Stimulated activated CD4-positive, alpha-beta T cell treated with anti-CD3 and anti-CD28 coated beads, TNF-alpha, amount 100 ng/mL, for 24 hours (primary cell): ENCODE measurements at places on chromosomes 7 and 10.

DNA sequence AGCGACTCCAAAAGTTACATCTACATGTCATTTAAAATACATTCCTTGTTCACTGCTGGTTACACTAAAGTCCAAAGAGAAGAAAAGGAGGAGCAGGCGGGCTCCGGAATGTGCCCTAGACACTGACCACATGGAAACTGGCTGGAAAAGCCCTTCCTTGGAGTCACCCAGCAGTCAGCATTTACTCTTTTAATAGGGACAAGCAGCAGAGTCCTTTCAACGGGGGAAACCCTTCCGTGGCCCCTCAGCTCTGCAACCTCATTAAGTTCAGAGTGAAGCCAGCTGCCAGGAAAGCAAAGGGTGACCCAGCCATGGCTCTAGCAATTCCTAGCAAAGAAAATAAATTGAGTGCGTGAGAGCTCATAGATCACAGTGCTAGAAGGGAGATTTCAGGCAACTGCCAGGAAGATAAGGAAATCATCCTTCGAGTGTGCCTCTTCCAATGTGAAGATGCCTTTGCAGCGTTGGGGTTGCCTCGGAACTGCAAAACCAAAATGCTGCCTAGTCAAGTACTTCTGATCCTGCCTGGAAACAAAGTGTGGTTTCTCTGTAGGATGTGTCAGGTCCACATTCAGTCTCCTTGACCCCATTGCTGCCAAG lies 101.6 kb downstream of the SORBS1 start:
- DNase-seq: no peak

DNA sequence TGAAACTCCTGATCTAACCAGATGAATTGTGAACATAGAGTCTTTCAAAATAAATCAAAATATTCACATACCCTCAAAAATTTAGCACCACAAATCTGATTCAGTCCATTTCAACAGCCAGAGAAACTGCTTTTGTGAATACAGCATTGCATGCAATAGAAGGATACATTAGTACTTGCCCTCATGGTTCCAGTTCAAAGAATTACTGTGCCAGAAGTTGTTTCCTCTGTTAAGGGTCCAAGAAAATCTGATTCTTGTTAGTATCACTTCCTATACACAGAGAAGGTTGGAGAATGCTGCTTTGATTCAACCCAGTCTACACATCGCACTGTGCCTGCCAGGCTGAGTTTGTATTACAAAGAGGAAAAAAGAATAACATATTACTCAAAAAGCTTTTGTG lies 115.6 kb downstream of the TFEC start:
- no peak for DNase-seq

DNA sequence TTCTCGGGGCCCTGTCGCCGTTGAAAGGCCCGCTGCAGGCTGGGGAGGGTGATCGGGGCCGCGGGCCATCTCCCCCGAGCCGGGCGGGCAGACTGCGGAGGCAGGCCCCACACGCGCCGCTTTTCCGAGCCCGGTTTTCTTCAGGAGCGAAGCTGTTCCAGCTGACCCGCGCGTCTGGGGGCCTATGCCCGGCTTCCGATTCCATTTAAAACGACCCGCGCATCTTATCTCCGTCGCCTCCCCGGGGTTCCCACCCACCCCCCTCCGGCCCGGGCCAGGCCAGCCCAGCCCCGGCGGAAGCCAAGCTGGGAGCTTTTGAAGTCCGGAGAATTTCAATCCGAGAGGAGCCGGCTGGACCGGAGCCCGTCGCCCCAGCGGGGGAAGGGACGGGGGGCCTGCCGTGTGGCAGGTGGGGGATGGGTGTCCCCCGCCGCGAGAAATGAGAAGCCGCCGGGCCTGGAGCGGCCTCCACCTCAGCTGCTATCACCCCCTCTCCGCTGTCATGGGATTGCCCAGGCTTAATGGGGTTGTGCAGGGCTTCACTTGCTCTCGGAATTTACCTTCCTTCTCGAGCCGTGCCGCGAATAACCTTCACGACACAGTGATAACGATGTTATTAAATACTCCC lies 3.1 kb upstream of the EVX1 start:
- DNase-seq: no peak

DNA sequence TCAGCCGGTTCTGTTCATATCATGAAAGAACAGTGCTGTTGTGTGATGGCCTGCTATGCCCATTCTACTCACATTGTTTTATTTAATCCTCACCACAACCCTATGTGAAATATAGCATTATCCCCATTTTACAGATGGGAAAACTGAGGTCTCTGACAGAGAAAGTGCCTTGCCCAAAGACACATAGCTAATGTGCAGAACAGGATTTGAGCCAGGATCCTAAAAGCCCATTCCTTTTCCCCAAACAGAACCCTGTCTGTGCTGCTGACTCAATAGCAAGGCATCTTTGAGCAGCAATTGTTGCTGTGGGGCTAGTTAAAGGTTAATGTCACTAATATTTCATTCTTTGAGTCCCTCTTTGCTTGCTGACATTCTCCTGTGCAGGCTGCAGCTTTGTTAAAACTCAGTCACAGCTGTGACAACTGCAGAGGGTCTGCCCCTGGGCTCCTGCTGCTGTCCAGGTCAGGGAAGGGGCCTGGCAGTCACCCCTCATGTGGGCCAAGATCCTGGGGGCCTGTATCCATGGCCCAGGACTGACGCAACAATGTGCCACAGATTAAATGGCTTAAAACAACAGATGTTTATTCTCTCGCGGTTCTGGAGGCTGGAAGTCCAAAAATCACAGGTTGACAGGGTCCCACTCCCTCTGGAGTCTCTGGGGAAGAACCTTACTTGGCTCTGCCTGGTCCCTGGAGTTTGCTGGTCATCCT lies 40.4 kb downstream of the AFAP1L2 start:
- no peak for DNase-seq

- no peak for DNase-seq
Observed at GRCh38 chr10:32372000-32372875, 25.3 kb upstream of the EPC1 start.

GRCh38 chr7:37908221-37908788 lies 8.3 kb downstream of the SFRP4 start:
- DNase-seq: no peak

DNA sequence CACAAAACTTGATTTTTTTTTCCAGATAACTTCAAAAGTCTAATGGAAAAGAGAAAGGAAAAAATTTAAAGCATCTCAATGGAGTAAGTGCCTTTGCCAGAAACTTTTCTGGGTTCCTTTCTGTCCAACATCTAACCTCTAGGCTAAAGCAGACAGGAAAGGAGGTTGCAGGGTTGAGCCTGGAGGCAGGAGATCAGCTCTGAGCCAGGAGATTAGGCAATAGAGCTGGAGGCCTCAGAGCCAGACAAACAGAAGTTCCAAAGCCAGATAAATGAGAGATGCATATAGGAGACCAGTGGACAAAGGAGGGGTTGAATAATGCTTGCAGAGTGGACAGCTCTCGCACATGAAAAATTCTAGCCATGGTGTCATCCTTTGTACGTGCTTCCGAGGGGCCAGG lies 42.9 kb downstream of the CHN2 start:
- no peak for DNase-seq

DNA sequence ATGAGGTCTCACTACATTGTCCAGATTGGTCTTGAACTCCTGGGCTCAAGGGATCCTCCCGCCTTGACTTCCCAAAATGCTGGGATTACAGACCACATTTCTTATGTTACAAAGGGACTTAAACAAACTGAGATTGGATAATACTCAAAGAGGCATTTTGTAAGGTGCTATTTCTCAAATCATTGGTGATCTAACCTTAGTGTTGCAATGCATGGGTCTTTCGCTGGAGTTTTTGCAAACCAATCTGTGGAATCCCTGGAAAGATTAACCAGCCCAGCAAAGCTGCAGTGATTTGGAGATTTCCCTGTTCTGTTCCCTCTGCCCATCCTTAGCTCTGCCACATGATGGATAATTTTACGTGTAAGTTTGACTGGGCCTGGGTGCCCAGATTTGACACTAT lies 20.4 kb upstream of the ECHDC3 start:
- DNase-seq: no peak

DNA sequence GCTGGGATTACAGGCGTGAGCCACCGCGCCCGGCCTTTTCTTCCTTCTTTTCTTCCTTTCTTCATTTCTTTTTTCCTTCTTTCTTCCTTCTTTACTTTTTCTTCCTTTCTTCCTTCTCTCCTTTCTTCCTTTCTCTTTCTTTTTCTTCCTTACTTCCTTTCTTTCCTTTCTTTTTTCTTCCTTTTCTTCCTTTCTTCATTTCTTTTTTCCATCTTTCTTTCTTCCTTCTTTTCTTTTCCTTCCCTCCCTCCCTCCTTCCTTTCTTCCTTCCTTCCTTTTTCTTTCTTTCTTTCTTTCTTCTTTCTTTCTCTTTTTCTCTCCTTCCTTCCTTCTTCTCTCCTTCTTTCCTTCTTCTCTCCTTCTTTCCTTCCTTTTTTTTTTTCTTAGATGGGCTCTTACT lies 47.0 kb upstream of the CUX1 start:
- DNase-seq: no peak

- no peak for DNase-seq
Observed at GRCh38 chr10:74755273-74755672, 71.1 kb upstream of the KAT6B start.

- DNase-seq: no peak
Observed at GRCh38 chr7:54811846-54812254, 52.8 kb upstream of the SEC61G start.

DNA sequence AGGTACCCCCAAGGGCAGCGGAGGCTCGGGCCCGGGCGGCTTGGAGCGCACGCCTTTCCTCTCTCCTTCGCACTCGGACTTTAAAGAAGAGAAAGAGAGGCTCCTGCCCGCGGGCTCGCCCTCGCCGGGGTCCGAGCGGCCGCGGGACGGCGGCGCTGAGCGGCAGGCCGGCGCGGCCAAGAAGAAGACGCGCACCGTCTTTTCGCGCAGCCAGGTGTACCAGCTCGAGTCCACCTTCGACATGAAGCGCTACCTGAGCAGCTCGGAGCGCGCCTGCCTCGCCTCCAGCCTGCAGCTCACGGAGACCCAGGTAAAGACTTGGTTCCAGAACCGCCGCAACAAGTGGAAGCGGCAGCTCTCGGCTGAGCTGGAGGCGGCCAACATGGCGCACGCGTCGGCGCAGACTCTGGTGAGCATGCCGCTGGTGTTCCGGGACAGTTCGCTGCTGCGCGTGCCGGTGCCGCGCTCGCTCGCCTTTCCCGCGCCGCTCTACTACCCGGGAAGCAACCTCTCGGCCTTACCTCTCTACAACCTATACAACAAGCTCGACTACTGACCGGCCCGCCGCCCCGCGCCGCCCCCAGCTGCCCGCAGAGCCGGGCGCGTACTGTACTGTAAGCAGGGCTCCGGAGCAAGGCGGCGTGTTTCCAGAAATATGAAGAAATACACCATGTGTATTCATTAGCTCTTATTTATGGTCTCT lies 1.8 kb downstream of the HMX2 start:
- no peak for DNase-seq

GRCh38 chr7:118657391-118658005 lies 433.0 kb downstream of the ANKRD7 start:
- no peak for DNase-seq

DNA sequence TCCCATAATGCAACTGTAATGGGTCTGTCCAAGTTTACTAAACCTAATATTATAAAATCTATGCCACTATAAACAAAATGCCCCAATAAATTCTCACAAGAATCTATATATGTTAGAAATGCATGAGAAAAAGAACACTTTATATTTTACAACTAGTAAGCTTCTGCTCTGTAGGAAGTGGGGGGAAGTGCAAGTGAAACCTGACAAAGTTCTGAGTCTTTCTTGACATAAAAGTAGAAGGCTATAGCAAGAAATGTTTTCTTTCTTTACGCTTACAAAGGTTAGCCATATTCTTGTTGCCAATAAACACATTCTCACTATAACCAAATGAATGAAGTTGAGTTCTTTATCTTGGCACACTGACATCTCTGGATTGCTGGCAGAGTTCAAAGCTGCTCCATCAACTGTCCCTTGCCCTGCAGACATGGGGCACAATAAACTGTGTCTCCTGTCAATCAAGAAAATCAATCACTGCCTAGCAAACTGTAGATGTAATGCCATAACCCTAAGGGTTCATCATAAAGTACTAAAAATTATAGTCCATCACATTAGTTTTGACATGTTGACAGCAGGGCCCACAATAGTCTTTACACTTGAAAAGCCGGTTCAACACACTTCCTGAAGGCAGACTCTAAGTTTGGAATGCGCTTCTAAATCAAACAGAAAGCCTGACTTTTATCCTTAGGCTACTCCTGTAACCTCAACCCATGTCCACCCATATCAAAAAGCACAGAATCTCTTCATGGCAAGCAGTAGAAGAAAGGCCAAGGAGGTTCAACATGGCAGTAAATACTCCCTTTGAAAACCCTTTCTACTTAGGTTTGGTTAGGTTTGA lies 58.6 kb downstream of the TPK1 start:
- DNase-seq: no peak
